ENCODE measurements at places on chromosomes 2 and 18. TPM values are rescaled to one million over a fixed set of nuclear protein-coding genes. Genes with fewer than 3 reads are reported as not detected.

CLIP4 gene
- total RNA-seq, result 19.5 TPM

POLR1B gene
- total RNA-seq, result 47.0 TPM

DNA sequence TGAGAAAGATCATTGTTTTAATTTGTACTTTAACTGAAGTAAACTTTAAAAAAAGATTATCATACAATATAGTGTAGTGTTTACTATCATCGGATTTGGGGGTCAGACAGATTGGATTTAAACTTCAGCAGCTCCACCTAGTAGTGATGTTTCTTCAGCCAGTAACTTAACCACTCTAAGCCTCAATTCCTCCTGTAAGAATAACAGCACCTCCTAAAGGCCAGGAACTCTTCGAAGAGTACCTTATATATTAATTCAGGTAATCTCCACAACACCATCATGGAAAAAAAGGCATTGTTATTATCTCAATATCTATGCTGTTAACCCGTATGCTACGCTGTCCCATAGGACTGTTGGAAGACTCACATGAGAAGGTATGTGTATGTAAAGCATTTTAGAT lies 69.0 kb upstream of the DLGAP1 start:
- DNase-seq, result no peak

DNA sequence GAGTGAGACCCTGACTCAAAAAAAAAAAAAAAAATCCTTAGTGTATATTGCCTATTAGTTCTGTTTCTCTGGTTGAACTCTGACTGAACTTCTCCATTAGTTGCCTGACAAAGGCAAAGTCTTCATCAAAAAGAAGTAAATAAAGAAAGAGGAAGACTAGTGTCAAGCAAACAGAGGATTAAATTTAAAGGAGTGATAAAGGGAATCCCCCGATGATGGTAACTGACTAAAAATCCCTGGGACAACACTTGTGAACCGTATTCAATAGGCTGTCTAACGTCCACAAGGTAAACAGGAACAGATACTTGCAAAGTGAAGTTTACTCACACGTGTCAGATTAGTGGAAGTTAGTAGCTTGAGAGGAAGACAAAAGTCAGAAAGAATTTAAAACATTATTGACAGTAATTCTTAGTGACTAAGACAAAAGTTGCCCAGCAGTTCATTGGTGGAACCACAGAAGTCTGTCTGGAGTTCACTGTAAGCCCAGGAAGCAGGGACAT lies 26.2 kb upstream of the SPOPL start:
- no peak for DNase-seq

- no peak for DNase-seq
Observed at GRCh38 chr2:121329786-121330185, 44.8 kb upstream of the TFCP2L1 start.
